CD14-positive monocyte (primary cell): ENCODE measurements at places on chromosomes 1 and 21. TPM values are rescaled to one million over a fixed set of nuclear protein-coding genes. Genes with fewer than 3 reads are reported as not detected.

TRPM2 gene
- 7.6 TPM for polyA plus RNA-seq

DNA sequence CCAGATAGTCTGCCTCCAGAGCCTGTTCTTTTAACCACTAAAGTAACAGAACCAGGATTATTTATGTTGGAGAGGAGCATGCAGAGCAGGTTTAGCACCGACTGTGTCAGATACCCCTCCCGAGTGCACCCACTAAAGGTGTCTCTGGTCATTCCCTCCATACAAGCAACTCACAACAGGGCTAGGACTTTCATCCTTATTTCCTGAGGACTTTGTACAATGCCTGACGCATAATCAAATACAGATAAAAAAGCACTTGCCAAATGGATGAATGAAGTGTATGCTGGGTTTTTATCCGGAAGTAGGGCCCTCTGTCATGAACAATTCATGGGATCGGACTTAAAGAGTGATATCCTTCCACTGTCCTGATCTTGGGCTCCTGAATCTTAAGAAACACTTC, 26.0 kb downstream of the RPL5 start:
- no peak for DNase-seq

DNA sequence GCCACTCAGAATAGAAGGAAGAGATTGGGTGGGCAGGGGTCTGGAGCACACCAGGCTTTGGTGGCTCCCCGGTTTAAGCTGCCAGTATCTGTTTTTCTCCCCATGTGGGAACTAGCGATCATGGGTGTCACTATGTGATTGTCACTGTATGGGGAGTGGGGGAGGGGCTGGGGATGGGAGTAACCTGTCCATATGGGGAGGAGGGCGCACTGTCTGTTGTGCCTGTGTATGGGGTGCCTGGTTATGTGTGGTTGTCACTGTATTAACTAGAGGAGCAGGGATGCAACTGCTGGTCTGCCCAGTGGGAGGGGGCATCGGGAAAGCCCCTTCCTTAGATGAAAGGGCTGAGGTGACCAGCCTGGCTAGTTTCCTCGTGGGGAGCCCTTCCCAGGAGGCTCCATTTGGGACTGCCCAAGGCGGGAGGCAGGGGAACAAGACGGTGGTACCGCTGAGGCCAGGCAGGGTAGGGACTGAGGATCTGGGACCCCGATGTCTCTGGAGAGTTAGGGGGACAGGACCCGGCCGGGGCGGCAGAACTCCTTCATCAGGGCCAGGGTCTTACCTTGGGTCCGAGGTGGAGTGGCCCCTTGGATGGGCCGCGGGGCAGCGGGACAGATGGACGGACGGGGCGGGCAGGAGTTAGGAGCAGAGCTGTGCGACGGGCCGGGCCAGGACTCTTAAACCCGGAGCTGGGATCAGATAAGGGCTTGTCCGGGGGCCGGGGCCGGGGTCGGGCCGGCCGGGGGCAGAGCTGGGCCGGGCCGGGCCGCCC, at the start of gene KCNJ10:
TSS of gene KCNJ10 (minus strand) at position 701 of the 772 bp plus-strand sequence. CDS start 27,628 bp downstream, outside the sequence.
- DNase-seq: no peak

DNA sequence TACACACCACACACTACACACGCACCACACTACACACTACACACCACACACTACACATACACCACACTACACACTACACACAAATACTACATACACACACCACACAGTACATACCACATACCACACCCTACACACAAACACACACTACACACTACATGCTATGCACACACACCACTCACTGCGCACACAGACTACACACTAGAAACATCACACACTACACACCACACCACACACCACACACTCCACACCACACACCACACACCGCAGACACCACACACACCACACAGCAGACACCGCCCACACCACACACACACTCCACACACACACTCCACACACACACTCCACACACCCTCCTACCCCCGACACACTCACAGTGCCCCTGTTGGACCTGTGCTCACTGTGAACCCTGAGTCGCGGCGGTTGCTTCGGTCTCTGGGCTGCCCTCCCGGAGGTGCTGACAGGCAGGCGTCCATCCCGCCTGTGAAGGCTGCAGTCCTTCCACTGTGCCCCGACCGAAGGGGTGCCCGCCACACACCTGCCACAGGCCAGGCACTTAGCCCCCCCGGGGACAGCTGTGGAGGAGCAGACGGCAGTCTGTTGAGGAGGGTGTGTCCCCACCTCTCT, 21.4 kb downstream of the TFF3 start:
- DNase-seq: no peak

- DNase-seq: no peak
Measured at GRCh38 chr1:237638555-237638954, 252.2 kb downstream of the ZP4 start.

DNA sequence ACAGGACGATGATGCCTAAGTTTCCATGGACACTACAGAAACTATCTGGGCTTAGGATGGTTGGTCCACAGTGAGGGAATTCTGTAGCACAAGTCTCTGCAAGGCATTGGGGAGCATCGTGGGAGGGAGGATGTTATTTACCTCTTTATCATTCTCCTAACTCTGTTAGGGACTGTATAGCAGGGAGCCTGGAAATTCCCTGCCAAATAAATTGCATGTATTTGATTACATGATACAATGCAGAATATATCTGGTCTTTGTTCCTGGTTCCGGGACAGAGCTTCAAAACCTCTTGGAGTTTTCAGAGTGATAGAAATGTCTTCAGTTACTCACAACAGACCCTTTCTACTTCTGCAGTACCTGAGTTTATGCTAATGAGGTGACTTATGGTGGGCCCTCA, 385.9 kb downstream of the PCP4 start:
- DNase-seq: no peak

DNA sequence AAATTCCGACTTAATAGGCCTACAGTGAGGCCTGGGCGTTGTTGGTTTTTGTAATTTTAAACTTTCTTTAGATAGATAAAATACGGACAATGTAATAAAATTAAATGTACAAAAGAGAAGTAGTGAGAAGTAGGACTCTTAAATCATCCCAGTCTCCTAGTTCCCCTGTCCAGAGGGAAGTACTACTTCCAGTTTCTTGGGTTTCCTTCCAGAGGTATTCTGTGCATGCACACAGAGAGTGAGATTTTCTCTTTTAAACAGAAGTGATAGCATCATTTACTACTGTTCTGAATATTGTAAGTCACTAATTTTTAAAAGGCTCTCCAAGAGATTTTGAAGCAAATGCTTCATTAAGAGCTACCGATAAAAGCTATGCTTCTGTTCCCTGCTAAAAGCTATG, 7.2 kb upstream of the FNBP1L start:
- DNase-seq: no peak

DNA sequence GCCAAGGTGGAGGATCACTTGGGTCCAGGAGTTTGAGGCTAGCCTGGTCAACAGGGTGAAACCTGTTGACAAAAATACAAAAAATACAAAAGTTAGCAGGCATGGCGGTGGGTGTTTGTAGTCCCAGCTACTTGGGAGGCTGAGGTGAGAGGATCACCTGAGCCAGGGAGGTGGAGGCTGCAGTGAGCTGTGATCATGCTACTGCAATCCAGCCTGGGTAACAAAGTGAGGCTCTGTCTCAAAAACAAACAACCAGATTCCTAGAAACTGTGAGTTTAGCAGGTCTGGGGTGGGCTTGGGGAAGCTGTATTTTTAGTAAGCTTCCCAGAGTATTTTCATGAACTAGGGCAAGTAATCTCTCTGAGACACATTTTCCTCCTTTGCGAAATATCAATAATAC, 5.2 kb upstream of the MYOM3 start:
- DNase-seq: no peak

FCRL6 gene
- 0.36 and 0.56 TPM in 2 replicates for polyA plus RNA-seq

DNA sequence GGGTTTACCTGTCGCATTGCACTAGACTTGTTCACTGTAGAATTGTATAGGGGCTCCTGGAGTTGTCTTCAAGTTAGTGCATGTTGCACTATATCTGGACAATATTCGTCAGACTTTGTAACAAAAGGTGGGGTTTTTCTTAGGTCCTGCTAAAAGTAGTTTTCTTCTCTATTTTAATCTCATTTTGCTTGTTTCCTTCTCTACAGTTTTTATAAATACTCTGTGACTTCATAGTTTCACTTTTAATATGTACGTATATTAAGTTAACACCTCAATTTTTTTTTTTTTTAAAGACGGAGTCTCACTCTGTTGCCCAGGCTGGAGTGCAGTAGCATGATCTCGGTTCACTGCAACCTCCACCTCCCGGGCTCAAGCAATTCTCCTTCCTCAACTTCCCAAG, 26.5 kb upstream of the MRPS6 start:
- no peak for DNase-seq

CHI3L1 gene
- 0.44 and 0.56 TPM in 2 replicates for polyA plus RNA-seq

GRCh38 chr1:160400223-160400645, at the start of gene VANGL2:
Gene VANGL2, plus strand, starts transcription at chr1:160400564. Its CDS starts 15,274 bp downstream, at chr1:160415838.
- DNase-seq: peak; percentile 19

DNA sequence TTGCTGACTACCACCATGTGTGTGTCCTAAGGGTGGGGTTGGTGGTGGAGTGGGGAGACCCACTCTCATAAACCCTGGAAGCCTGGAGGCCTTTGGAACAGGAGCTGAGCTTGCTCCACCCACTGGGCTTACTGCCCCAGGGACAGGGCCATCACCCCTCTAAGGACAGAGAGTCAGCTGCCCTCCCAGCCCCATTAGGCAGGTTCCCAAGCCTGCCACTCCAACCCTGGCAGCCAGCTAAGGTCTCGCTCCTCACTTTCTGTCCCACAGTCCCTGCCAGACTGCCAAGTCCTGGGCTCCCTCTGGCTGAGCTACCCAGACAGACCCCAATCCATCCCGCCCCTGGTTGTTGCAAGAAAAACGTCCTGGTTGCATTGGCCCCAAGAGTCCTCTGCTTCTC, 3.8 kb downstream of the NT5C1A start:
- no peak for DNase-seq

DNA sequence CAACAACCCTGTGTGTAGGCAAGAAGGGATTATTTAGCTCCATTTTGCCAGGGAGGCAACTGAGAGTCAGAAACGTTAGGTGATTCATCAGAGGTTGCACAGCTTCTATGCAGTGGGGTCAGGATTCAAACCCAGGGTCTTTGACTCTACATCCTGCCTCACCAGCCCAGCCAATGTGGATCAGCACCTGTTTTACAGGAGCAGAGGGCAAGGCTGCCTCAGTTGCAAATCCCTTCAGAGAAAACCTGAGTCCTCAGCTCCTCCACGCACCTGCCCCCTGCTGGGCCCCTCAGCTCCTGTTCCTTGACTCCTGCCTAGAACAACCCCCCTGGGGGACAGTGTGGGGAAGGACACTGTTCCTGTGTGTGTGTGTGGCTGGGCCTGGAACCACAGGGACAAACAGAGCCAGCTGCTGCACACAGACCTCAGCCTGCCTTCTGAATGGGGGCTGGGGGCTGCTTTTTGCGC, 61.6 kb downstream of the LRRN2 start:
- DNase-seq: no peak

DNA sequence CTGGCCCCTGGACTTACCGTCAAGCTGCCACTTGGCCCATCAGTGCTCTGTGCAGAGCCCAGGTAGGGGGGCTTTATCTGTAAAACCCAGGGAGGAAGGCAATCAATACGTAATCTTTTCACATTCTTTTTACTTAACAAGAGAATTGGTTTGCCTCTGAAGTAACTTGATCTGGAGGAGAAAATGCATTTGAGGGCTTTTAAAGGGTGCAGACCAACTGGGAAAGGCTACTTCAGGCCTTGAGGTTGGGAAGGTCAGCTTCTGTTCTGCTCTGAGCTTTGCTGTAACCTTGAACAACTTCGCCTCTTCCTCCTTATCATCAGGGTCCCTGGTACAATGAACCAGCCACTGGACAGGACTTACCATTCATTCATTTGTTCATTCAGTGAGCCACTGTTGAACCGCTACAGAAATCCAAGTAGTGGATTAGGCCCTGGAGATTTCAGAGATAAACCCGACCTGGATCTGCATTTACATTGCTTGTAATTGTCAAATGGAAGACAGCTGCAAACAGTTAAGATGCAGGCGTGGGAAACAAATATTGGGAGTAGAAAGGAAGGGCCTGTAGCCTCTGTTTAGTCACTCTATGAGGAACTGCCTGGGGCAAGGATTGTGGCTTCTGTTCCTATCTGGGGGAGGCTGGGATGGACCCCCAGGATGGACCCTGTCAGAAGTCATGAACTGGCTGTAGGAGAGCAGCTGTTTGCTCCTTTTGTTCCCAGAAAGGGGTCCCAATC, 90.9 kb downstream of the MAN1C1 start:
- no peak for DNase-seq

- no peak for DNase-seq
Measured at GRCh38 chr1:44437107-44437716, 32.2 kb downstream of the RNF220 start.

DNA sequence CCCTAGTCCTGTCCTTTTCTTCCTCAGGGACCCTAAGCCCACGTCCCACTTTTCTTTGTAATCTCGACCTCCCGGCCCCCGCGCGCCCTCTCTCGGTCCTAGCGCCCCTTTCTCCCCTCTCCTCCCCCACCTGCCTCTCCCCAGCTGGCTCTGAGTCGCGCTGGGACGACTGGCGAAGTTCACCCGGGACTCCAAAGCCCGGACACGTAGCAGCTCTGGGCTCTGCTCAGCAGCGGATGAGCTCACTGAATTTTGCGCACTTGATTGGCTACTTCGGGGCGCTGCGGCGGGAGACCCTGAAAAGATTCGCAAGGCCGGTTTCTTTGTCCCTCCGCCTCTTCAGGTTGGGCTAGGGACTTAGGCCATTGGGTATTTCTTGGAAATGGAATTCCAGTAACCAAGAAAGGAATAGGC, 16.3 kb upstream of the ACKR1 start:
- peak; percentile 31 for DNase-seq

DNA sequence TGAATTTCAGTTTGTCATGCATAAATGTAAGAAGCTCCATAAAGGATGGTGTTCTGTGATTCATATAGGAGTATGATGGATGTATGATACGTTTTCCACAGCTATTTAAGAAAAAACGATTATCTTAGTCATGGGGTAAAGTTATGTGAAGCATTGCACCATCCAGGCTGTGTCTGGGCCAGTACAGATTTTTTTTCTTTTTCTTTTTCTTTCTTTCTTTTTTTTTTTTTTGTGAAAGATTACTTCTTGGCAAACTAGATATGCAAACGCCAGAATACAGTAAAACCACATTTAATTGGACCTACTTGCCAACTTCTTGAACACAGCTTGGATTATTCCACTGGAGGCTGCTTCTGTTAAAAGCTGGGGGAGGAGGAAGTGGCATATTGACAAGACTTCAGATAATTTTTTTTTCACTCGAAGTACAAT, 14.9 kb downstream of the ZBTB18 start:
- no peak for DNase-seq

DNA sequence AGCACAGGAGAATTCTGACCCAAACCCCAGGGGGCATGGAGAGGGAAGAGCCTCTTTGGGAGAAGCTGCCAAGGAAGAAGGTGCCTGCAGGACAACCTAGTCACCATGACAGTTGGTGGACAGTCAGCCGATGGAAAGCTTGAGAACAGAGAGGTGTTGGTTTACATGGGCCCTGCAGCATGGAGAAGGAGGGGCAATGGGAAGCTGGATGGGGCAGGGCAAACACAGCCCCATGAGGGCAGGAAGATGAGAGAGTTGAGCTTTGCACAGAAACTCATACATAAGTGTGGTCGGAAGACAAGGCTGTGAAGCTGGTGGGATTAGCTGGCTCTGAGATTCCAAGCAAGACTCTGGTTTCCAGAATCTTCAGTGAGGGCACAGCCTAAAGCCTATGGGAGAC, 6.6 kb upstream of the SLC5A9 start:
- DNase-seq: no peak
